ENCODE measurements at places on chromosomes 2 and 18.

GRCh38 chr2:67649331-67650261, 252.5 kb downstream of the ETAA1 start:
- DNase-seq: peak; percentile 76

DNA sequence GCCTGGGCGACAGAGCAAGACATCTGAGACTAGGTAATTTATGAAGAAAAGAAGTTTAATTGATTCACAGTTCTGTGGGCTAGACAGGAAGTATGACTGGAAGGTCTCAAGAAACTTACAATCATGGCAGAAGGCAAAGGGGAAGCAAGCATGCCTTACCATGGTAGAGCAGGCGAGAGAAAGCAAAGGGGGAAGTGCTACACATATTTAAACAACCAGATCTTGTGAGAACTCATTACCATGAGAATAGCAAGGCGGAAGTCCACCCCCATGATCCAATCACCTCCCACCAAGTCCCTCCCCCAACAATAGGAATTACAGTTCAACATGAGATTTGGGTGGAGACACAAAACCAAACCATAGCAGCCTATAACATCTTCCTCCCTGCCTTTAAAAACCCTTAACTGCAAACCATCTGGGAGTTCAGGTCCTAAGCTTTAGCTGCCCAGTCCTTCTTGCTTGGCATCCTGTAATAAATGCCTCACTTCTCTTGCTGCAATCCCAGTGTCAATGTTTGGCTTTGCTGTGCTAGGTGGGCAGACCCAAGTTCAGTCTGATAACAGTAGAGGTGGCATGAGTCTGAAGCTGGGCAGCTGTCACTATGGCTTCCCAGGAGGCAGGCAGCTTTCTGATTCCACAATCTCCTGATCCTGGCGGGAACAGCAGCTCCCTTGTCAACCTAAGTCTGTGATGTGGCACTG, 11.2 kb upstream of the SP5 start:
- DNase-seq: no peak

DNA sequence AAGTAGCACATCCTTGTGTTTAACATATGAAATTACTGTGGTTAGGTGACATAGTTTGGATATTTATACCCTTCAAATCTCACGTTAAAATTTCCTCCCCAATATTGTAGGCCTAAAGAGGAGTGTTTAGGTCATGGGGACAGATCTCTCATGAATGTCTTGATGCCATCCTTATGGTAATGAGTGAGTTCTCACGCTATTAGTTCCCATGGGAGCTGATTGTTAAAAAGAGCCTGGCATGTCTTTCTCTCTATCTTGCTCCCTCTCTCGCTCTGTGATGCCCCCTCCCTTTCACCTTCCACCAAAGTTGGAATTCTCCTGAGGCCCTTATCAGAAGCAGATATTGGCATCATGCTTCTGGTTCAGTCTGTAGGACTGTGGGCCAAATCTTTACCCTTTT, 660.1 kb downstream of the ADCYAP1 start:
- DNase-seq: no peak

GRCh38 chr2:231393149-231394131, 2.1 kb upstream of the B3GNT7 start:
- DNase-seq: no peak

- peak; percentile 53 for DNase-seq
Measured at GRCh38 chr18:2961821-2962220, 51.1 kb downstream of the LPIN2 start.

- peak; percentile 61 for DNase-seq
Measured at GRCh38 chr2:33015421-33016142, 68.8 kb downstream of the LTBP1 start.

DNA sequence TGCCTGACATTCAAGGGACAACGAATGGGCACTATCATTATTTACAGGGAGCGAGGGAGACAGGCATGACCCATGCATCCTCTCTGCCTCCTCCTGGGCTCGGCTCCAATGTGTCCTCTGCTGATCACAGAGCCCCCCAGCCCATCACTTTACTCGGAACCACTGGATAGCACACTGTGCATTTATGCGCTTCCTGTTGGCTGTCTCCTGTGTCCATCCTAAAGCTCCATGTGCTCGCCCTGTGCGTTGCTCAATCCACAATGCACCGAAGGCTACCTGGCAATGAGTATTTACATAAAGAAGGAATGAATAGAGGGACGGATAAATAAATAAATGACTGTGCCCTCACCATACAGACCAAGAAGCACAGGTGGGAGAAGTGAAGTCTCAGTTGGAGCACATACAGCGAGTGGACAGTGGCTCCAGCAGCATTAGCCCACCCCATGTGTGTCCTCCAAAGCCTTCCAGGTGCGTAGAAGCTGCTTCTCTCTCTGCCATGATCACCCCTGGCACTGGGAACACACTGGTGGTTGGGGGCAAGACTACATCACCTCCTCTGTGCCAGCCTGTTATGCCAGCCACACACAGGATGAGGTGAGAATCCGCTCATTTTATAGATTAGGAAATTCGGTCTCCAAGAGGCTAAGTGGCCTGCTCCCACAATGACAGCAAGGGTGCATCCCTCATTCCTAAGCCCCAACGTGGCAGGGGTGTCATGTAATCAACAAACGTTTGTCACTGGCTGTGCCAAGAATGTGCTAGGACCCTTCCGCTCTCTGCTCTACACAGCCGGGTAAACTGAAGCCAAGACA, 2.3 kb upstream of the GDF7 start:
- no peak for DNase-seq

GRCh38 chr2:107380912-107381311, 445.8 kb upstream of the RGPD4 start:
- DNase-seq: no peak

- DNase-seq: no peak
Measured at GRCh38 chr2:101106453-101107181, 44.6 kb downstream of the TBC1D8 start.

DNA sequence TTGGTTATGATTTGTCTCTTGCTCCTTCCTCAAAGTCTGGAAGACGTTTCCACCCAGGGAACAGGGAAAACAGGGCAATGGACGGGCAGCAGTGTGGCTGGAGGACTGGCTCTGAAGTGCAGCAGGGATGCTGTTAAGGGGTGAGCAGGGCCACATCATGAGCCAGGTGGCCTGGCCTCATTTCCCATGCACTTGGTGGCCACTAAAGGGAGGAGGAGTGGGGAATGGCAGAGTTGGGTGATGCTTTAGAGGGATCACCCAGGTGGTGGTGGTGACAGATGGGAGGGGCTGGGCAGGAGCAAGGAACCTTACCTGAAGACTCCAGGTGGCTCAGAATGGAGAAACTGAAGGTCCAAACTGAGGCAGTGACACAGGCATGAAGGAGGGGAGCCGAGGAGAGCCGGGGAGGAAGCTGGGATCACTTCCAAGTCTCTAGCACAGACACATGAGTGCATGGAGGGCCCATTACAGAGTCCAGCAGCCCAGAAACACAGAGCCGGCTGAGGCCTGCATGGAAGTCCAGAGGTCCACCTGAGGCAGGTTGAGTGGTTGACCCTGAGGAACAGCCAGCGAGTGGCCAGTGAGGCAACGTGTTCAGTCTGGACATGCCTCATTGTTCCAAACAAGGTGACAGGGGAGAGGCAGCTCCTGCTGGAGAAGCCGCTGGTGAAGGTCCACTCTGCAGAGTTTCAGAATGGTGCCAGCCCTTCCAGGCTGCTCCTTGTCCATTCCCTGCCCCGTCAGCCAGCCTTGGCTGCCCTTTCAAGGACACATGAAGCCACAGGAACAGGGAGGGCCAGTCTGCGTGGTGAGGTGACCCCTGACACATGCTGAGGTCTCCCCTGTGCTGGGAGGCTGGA, 91.7 kb downstream of the LPIN1 start:
- DNase-seq: no peak

- no peak for DNase-seq
Measured at GRCh38 chr2:20914087-20914486, 91.2 kb upstream of the LDAH start.

- peak; percentile 89 for DNase-seq
Measured at GRCh38 chr2:75547345-75548035, 13.2 kb downstream of the EVA1A start.

Data from adipocyte (in vitro differentiated cells).